ENCODE measurements at places on chromosomes 5 and 9.

DNA sequence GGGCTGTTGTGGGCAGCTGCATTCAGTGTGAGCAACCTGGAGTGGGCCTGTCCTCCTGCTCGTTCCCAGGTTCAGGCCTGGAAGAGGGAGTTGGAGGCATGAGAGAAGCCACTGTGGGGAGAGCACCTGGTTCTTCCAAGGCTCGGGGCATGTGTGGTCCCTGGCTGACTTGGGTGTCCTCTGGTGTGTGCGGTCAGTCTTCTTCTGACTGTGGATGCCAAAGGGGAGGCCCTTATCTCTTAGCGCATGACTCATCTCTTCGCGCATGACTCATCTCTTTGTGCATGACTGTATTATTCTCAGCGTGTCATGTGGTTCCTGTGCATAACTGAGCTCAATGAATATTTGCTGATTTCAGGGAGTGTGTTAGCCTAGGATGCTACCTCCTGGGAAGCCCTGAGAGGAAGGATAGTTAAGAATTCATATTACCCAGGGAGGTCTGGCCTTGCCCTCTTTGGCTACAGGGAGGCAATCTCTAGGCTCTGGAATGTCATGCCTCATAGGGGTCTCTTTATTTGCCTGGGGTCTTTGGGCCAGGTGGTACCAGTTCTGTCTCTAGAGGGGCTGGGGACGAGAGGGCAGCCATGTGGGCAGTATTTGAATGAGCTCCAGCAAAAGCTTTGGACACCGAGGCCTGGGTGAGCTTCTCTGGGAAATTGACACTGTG, 188.7 kb downstream of the HSPA4 start:
- DNase-seq: no peak

DNA sequence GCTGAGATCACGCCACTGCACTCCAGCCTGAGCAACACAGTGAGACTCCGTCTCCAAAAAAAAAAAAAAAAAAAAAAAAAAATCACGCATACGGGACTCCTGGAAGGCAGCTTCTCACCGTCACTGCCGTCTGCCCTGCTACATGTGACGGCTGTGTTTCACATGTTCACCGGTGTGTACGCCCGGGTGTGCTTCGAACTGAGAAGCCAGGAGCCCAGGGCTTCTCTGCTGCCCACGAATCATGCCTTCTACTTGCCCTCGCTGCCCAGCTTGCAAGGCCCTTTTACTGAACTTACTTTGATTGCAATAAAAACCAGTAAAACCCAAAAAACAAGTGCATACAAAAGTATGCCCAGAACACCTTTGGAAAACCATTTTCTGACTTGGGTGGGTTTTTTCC, 5.8 kb upstream of the NKD2 start:
- no peak for DNase-seq

- no peak for DNase-seq
These were observed 79.8 kb upstream of the CAST start for GRCh38 chr5:96582343-96582742.

DNA sequence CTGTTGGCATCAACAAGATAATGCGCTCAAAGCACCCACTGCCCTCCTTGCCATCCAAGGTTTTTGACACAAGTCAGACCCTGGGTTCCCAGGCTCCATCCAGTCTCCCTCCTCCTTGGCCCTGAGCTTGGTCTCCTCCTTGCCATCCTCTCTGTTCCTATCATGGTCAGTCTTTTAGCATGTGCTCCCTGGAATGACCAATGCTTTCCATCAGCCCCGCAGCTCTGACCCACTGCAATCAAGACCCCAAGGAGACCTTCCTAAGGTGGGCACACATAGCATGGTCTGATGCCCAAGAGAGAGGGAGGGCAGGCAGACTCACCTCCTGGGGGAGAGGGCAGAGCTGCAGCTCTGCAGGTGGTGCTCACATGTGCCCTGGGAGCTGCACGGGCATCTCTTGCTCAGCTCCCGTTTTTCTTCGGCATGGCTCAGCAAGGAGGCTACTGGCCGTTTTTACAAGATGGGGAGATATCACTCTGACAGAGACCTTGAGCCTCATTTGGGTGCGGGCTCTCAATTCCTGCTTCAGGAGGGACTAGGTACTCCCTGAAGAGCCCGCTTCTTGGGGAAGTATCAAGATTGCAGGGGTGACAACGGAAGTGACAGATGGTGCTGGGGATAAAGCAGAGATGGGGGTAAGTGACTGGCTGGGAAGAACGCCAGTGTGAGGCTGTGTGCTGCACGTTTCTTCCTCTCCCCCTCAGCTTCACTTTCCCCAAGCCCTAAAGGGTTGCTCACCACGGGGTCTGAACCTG, 3.3 kb downstream of the SEPTIN8 start:
- no peak for DNase-seq

DNA sequence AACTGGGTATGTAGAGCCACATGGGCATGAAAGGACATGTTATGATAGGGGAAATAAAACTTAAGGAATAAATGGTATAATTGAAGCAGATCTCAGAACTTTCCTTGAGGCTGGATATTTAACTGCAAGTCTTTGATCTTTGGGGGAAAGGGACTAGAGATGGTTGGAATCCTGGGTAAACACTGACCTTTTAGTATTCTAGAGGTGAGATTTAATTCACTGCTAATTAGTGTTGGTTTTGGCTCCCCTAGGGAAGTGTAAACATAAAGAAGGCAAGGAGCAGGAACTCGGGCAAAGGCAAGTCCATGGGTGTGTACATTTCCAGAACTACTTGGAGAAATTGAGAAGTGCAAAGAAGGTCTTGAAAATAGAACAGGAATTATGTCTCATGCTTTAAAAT, 16.6 kb downstream of the NIM1K start:
- no peak for DNase-seq

DNA sequence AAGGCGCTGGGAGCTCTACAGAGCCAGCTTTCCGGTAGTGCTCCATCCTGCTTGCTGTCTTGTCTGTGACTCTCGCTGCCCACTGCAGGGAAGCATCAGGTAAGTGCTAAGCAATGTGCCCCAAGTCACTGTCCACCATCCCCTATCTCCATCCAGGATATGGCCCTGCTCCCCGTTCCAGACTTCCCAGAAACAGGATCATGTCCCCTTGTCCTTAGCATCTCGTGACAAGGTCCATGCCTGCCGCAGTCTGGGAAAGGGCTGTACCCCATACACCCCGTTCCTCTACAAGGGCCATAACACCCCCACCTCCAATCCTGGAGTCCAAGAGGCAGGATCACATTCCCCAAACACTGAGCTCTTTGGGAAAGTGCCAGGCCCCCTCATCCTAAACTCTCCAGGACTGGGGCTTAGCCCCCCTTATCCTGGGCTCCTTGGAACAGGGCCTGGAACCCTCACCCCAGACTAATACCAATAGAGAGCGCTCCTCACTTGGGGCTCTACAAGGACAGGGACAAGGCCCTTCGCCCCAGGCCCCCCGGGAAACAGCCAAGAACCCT, 566 bp downstream of the RPP25L start:
- DNase-seq: no peak

DNA sequence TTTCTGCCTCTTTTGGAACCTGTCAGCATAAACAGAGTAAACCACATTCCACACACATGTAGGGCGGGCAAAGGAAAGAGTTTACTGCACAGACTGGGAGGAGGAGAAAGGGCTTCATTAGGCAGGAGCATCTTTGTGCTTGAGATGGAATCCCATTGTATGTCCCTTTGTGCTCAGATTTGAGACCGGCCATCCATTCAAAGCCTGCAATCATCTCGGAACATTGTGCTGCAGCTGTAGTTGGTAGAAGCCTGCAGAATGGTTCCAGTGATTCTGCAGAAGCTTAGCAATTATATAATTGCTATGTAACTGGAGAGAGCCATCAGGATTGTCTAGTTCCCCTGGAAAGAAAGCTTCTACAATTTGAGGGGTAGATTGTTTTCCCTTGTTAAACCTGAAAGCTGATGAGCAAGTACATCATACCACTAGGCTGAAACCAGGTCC, 16.5 kb downstream of the ZNF462 start:
- DNase-seq: no peak

GRCh38 chr5:475704-476101, 32.7 kb downstream of the EXOC3 start:
- no peak for DNase-seq

DNA sequence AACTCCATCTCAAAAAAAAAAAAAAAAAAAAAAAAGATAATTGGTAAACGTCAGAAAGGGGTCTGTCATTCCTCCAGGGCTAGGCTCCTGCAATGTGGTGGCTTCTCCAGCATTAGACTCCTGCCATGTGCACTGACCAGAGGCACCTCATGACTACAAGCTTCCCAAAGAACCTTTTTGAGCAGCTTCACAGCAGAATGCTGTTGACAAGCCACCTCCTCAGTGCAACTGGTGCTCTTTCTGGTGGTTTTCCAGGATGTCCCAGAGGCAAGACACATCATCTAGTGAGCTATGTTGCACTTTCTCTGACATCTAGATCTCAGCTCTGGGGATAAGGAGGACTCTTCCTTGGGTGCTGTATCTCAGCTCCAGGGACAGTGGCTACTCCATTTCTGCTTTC, 11.6 kb downstream of the RPL37 start:
- no peak for DNase-seq

DNA sequence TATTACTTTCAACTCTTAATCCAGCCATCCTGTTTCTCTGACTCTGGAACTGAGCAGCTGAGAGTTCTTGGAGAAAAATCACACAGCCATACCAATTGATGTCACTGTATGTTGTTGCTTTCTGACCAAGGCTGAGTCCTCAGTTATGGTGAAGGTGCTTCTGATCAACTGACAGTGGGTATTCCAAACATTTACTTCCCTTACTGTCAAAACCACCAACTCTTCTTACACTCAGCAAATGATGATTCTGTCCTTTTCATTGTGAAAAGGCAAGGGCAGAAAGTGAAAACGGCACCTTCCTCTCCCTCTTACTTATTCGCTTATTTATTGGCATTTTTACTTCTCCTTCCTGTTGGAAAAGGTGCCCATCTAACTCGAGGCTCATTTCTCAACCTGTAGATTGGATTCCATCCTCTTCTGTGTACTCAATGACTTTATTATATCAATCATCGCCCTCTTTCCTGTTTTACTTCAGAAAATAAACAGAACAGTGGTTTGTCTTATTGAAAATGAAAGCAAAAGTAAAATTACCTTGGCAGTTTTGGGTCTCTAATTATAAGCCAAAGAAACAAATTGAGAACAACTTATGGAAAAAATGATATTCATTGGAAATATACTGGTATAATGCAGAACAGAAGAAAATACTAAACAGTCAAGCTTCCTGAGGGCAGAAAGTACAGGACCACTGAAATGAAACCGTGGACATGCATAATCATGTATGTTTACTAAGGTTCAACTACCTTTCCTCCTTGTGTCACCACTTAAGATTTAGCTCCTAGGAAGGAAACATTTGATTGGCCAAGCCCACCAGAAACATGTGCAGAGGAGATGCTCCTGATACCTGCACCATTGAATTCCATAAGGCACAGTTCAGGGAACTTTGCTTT, 104.5 kb upstream of the CHD1 start:
- no peak for DNase-seq

DNA sequence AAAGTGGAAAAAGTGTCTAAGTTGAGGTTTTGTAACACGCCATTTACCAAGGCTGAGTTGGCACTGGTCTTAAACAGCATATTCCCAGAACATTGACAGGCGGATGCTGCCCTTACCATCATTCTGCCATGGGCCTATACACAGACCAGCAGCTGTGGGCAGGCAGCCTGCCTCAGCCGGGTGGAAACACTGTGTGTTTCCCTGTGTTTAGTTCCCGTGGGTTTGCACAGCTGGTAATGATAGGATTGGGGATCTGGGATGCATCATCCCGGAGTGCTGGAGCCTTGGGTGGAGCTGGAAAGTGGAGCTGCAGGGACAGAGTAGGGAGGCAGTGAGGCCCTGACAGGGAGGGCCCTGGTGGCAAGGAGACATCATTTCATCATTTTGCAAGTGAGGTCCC, 5.5 kb upstream of the FGD3 start:
- DNase-seq: no peak

GRCh38 chr5:16525651-16526050, 60.1 kb upstream of the ZNF622 start:
- DNase-seq: no peak

DNA sequence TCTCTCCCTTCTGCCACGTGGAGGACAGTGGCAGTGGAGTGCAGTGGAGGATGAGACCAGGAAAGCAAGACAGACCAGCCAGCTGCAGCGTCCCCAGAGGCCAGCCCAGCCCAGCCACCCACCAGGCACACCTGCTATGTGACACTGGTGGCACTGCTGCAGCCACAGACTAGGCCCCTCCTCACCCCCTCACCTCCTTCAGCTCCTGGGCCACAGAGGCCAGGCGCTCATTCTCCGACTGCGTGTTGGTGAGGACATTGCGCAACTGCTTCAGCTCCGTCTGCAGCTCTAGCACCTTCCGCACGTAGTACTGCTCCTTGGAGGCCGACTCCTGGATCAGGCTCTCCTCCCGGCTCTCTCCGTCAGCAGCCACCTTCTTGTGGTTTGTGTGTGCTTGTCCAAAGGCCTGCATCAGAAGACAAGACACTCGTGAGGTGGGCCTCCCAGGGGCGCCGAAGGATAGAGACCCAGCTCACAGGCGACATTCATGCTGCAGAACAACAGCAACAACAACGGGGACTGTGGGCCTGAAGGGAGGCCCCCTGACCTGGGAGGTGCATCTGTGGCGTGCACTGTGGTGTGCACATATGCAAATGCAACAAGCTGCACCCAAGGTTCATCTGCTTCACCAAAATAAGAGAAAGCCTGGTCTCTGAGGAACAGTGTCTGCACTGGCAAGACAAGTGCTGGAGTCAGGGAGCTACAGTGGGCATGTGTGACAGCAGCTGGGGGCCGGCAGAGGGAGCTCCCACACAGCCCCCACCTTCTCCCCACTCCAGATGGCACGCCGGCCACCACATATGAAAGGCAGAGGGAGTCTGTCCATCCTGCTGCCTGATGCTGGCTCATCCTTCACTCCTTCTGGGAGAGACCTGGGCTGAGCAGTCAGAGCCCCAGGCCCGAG, 35.5 kb downstream of the BICD2 start:
- no peak for DNase-seq

DNA sequence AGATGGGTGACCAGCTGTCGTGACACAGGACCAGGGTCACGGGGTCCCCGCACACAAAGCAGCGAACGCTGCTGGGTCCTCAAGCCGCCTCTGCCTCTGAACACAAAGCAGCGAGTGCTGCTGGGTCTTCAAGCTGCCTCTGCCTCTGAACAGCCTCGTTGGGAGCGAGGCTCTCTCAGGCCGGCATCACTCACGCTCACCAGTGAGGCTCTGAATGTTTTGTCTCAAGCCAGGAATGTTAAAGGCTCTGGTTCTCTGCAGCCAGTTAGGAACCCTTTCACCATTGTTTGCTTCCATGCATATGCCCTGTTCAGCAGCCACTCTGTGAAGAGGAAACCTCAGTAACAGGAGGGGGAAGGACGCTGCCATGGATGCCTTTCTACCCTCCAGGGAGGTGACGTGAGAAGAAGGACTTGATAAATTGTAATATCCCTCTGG, 82.7 kb upstream of the TAF11L2 start:
- DNase-seq: no peak

GRCh38 chr5:71751422-71751821, 32.3 kb downstream of the CARTPT start:
- no peak for DNase-seq

DNA sequence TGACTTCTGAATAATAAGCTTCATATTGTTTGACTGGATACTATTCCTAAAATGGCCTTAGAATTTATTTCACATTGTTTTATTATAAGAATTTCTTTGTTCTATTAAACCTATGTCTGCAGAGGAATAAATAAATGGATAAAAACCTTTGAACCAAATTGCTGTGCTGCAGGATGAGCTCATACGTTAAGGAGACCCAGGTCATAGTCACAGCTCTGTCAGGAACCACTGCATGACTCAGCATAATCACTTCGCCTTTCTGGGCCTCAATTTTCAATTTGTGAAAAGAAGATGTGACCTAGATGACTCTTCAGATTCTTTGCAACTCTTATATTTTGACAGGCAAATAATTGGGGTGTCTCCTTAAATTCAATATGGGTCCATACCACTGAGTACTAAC, 36.7 kb upstream of the HMHB1 start:
- no peak for DNase-seq
